Hematopoietic multipotent progenitor cell treated with erythropoietin and hydrocortisone succinate and interleukin-3 and kit ligand, for 8 days (in vitro differentiated cells): ENCODE measurements at places on chromosomes 6 and 20.
A peak's percentile ranks its signal among the peaks of the same experiment; 100 is the strongest.

DNA sequence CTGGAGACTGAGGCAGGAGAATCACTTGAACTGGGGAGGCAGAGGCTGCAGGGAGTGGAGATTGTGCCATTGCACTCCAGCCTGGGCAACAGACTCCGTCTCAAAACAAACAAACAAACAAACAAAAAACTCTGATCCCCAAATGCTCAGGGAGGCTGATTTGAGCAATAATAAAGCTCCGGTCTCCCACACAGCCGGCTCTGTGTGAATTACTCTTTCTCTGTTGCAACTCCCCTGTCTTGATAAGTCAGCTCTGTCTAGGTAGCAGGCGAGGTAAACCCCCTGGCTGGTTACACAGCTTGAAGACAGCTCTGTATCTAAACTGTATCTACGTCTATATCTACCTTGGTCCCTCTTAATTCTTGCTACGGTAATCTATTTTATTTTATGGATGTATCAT lies 6.4 kb upstream of the SERINC3 start:
- DNase-seq = no peak

DNA sequence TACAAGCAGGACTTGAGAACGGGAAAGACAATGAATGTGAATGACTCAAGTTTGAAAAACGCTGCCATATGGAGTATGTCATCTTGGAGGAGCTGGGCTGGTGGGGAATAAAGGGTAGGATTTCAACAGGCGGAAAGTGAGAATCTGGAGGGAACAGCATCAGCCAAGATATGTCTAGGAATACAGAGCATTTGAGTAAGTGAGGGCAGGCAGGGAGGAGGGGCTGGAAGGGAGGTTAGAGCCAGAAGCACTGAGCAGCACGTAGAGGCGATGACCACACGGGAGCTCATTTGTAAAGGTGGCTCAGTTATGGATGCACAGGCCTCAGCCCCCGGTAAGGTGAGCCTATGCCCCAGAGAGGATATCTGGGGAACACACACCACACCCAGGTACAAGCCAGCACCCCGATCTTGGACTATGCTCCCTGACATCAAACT lies 115.1 kb downstream of the ZMYND8 start:
- DNase-seq = no peak

DNA sequence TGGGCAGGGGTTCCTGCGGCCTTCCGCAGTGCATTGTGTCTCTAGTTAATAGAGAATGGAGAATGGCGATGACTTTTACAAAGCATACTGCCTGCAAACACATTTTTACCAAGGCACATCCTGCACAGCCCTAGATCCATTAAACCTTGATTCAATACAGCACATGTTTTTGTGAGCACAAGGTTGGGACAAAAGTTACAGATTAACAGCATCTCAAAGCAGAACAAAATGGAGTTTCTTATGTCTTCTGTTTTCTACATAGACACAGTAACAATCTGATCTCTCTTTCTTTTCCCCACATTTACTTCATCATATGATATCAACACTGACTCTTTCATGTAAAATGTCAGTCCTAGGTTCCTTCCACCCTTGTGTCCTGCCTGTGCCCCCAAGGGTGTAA lies 63.5 kb downstream of the GCNT2 start:
- DNase-seq = peak; percentile 16

DNA sequence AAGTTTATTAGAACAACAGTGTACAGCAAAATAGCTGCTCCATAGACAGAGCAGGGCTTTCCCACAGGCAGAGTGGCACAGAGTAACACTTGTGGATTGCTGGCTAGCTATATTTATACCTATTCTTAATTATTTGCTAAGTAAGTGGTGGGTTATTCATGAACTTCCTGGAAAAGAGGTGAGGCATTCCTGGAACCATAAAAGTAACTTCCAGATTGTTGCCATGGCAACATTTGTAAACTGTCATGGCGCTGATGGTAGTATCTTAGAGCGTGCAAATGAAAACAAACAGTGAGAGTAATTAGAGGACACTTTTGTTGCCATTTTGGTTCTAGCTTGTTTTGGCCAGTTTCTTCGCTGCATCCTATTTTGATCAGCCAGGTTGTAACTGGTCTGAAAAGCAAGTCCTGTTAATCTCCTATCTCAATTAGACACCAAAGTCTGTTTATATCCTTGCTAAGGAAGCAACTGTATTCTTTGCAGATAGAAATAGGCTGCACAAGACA lies 23.9 kb downstream of the DEFB114 start:
- peak; percentile 64 for DNase-seq

DNA sequence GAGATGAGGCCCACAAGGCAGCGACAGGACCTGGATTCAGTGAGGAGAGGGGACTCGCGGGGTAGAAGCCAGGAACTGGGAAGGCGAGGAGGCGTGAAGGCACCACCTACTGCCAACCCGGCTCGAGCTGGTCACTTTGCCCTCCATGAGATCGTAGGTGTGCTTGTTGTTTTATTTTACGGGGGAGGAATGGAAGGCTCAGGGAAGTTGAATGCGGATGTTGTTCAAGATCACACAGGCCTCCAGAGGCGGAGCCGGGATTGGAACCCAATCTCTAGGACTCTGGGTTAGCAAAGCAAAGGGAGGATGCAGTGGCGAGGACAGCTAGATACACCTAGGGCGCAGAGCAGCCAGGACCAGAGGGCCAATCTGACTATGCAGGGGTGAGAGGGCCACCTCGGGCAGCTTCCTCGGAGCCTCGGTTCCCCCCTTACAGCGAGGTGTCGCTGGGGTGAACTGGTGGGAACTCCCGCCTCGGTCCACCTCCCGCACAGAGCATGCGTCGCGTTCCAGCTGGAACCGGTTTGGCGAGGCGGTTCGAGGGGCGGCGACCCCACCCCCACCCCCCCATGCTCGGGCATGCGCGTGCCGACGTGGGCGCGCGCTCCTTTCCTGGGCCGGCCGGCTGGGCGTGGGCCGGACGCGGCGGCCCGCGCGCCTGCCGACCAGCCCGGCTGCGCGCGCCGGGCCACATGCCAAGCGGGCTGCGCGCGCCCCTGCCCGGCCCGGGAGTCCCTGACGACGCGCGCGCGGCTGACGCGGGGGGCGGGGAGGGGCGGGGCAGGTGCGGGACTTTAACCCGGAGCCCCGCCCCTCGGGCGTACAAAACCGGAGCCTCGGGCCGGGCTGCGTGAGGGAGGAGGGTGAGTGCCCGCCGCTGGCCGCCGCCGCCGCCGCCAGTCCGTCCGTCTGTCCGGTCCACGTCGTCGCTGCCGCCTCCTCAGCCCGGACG lies 80.4 kb upstream of the MYL9 start:
- peak; percentile 85 for DNase-seq

DNA sequence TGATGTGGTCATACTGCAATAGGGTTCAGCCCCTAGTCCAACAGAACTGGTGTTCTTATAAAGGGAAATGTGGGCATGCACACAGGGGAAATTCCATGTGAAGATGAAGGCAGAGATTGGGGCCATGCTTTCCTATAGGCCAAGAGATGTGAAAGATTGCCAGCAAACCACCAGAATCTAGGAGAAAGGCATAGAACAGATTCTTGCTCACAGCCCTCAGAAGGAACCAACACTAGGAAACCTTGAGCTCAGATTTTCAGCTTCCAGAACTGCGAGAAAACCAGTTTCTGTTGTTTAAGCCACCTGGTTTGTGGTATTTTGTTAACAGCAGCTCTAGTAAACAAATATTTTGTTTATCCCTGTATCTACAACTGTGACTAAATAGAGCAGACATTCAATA lies 197.6 kb upstream of the CITED2 start:
- no peak for DNase-seq

DNA sequence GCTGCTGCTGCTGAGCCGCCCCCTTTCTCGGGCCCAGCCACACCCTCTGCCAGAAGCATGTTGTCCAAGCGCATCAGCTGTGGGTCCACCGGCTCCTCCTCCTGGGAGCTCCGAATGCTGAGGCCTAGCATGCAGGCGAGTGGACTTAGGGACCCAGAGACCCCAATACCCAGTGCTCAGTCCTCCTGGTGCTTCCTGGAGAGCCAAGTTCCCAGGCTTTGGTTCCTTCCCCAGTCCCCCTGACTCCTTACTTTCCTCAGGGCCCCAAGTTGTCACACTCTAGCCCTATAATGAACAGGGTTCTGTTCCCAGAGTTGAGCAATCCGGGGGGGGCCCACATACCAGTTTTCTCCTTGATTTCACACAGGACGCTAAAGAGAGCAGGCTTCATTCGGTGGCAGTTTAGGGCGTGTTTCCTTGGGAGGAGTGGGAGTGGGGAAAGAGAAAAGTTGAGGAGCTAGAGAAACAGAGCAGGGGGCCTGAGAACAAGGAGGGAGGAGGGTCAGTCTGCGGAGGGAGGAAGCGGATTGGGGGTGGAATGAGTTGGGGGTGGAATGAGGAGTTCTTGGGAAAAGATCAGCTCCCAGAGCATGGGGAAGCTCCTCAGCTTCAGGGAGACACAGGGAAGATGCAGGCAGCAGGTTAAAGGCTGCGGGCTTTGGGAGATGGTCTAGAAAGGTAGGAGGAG lies 1.5 kb downstream of the PBX2 start:
- DNase-seq = no peak

- no peak for DNase-seq
Observed at GRCh38 chr6:93721386-93722048, 302.2 kb upstream of the EPHA7 start.

DNA sequence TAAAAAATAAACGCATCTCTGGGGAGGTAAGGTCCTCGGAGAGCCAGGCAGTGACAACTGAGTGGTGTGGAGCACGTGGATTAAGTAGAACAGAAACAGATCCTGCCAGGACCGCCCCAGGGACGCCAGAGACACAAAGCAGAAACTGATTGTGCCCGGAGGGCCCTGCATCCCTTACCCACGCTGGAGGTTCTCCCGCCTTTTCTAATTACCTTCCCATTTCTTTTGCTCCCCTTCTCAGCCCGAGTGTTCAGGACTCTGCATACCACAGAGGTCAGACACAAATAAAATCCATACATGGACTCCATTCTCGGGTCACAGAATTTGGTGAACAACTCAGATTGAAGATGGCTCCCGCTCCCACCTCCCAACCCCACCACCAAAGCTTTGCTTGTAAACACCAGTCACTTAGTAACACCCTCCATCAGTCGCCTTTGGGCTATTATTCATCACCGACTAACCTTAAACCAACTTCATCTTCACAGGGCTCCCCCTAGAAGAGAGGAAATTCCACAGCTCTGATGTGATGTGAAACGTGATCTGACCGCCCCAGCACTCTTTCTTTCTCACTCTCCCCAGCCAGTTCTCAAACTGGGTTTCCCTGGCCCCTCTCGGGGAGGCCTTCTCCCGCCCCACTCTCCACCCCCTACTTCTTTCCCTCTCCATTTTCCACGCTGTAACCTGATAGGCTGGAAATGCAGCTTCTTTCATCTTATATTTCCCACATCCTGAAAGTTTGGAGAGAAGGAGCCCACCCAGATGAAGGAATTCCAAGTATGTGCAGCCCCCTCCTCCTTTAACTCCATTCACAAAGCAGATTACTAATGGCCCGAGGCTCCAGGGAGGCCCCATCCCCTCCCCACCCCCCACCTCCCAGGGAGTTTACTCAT lies 32.5 kb upstream of the PIM1 start:
- DNase-seq = no peak

DNA sequence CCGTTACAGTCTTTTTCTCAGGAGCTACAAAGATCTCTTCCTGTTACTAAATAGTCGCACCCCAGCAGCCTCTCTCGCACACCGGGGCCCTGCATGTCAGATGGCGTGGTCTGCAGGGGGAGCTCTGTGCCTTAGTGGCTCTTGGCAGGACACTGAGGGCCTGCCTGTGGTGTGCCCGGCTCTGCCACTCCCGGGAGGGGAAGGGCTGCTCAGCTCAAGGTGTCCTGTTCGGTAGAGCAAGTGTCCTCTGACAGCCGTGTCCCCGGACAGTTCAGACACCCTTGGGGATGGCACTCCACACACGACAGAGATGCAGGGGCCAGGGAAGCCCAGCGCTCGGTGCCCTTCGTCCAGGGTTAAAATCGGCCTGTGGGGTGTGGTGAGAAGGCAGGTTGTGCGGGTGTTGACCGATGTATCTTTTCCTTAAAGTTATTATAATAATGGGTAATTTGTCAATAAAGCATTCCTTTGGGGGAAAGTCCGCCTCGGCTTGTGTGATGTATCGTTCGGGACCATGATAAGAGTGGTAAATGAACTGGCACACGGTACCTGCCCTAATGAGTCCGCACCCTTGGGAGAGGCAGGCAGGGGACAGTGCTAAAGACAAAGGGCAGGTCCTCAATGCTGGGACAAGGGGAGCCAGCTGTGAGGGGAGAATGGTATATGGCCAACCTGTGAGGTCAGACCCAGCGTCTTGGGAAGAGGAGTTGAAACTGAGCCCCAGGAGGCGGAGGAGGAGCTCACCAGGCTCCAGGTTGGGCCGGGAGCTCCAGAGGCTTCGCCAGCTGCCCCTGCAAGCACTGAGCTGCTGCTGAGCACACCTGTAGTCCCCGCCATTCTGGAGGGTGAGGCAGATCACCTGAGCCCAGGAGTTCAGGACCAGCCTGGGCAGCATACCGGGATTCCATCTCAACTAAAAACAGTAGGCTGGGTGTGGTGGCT lies 3.6 kb upstream of the DNAJC5 start:
- DNase-seq = no peak

- DNase-seq = peak; percentile 96
Observed at GRCh38 chr6:30212865-30213666, at the start of gene TRIM26. TSS of gene TRIM26 (minus strand) at chr6:30213406. CDS start at chr6:30199103, 14,303 bp downstream.

DNA sequence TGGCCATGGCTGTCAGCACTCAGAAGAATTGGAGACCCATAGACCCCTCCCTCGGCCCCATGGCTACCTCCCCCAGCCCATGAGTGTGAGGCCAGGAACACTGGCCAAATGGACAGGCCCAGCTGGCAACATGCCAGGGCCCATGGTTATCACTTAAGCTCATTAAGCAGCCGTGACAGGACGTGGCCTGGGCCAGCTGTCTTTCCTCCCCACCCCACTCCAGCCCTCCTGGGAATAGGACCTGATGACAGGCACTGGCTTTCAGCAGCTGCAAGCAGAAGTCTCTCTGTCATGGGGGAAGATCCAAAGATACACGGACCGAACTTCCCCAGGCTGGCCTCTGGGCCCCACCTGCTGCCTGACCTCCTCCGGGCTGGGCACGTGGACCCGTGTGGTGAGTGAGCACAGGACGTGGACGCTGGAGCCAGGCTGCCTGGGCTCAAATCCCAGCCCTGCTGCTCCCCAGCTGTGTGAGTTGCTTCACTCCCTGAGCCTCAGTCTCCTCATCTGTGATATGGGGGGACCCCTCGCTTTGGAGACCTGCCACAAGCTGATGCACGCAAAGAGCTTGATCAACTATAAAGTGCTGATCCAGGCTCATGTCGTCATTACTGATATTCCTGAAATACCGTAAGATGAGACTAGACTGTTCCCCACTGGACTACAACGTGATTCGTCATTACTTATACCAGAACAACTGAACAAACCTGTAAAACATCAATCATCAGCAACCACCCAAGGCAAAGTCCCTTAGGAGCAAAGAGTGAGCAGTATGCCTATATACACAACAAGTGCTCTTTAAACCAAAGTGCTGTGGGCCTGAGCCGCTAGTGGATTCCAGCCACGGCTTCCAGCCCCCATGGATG lies 22.0 kb upstream of the VSTM2L start:
- DNase-seq = no peak
